ENCODE measurements at places on chromosomes 6 and 20.

DNA sequence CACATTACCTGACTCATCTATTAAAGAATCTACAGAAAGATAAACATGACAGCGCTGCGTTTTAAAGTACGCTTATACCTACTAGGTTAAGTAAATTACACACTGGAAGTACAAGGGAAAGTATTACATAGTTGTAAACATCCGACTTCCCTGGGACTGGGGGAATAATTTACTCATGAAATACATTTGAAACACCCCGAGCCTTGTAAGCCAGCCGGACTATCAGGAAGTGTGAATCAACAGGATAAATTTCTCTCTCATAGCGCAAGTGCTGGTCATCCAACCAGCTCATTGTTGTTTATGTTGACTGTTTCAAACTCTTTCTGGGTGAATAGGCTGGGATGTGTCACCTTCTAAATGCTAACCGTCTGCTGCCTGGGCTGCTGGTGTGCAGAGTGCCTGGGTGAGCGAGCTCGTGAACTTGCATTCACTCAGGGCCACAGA, 4.9 kb downstream of the BMP6 start:
- no peak for DNase-seq

GRCh38 chr20:15889514-15890256, 683.6 kb downstream of the KIF16B start:
- no peak for DNase-seq

GRCh38 chr6:146767632-146768031, 168.9 kb downstream of the ADGB start:
- DNase-seq = no peak

GRCh38 chr6:795046-795685, 102.2 kb upstream of the EXOC2 start:
- no peak for DNase-seq

- DNase-seq = no peak
Observed at GRCh38 chr6:62285612-62286469, at the start of gene KHDRBS2. Gene KHDRBS2 (minus strand): TSS chr6:62286225.

DNA sequence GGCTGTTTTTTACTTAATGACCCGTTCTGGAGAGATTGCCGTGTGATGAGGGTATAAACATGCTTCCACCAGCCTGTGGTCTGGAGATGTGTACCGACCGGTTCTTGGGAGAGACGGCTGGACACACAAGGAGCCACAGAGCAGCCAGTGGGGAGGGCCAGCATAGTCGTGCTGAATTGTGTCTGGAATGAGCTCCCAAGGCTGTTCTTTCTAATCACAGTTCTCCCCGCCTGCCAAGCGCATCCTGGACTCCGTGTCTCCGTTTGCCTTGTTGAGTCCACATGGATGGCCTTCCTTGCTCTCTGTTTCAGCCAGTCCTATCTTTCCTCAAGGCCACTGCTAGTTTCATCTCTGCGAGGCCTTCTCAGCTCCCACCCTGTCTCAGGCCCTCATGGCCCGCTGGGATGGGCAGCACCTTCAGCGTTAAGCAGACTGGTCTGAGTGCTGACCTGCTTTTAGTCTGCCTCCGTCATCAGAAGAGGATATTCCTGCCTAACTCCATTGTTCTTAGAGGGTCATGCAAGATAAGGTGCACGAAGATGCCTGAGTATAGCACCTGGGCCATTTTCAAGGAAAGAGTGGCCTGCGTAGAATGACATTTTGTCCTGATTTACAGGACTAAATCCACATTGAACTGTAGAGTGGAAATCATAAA, 20.6 kb downstream of the MANBAL start:
- DNase-seq = no peak

DNA sequence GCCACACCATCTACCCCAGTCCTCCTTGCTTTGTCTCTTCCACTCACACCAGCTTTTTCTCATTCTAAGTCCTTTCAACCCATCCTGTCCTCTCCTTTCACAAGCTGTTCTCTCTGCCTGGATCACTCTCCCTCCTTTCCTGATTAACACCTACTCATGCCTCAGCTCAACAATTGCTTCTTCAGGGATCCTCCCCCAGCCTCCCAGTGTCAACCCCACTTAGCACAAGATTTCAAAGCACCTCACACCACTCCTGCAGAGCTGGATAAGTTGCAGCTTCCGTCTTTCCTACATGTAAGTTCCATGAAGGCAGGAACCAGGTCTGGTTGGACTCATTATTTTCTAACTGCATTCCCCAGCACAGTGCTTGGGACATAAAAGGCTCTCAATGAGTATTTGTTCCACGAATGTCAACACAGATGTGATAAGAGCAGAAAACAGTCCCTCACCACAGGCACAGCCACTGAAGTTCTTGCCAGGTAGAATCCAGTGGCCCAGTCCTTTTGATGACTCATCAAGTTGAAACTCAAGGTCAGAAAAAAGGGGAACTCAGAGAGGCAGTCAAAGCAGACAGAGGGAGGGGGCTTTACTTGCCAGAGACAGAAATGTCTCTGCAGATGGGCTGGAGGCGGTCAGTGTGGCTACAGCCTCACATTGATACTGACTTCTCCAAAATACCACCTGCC, 193.4 kb upstream of the PRDM1 start:
- DNase-seq = no peak

- DNase-seq = no peak
Observed at GRCh38 chr6:41929924-41930323, 8.6 kb downstream of the BYSL start.

DNA sequence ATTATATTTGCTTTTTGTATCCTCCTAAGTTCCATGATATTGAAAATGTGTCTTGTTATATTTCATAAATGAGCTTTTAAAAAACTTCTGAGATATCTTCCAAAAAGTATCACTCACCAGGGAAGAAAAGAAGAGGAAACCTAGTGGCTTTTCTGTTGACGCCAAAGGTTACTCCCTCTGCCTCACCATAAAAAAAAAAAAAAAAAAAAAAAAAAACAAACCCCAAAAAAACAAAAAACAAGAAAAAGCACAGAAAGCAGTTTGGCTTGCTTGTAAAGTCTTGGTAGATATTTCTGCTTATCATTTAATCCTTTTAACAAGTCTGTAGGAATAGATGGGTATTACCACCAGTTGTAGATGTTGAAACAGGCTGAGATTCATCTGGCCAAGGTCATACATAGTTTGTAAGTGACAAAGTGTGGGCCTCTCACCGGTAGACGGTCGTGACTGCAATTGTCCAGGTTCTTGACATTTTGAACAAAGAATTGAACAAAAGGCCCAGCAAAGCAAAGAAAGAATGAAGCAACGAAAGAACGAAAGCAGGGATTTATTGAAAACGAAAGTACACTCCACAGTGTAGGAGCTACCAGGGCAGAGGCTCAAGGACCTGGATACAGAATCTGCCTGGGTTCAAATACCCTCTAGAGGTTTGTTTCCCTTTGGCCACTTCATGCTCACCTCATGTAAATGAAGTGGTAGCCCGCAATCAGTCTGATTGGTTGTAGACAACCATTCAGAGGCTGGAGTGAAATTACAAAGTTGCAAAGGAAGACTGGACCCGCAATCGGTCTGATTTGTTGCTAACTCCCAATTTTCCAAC, 11.6 kb upstream of the ELOVL5 start:
- no peak for DNase-seq

- DNase-seq = no peak
Observed at GRCh38 chr20:34626992-34627391, 49.9 kb downstream of the PIGU start.

DNA sequence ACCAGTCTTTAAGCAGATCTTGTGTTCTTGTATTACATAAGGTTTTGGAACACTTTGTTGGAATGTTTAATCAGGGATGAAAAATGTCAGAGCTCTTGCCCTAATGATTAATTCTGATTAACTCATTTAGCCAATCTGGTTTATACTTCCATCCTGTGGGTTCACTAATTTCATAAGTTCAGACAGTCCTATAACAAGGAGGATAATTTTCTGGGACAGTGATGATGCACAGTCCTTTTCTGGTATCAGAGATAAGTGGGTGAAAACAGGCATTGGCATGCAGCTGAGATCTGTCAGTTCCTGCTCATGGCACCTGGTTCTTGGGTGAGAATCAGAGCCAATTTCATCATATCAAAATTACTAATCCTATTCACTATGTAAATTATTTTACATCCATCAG, 125.0 kb upstream of the LAMA2 start:
- DNase-seq = no peak

GRCh38 chr6:40803897-40804702, 216.9 kb upstream of the LRFN2 start:
- DNase-seq = no peak

GRCh38 chr20:36644032-36644705, 1.8 kb downstream of the SLA2 start:
- DNase-seq = no peak

DNA sequence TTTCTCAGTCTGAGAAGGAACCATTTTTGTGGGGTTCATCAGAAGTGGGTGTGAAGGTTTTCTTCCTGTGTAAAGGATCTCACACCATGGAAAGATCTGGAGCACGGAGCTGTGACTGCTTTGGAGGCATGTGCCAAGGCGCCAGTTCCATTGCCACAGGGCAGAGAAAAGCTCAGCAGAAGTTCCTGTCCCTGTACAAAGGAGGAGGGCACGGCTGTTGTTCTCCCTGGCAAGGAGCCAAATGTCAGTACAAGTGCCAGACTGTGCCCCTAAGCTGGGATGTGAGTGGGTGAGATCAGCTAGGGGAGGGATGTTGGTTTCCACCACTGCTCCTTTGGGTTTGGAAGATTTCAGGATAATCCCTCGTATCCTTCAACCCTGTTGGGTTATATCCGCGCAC, 117.3 kb downstream of the CRYBG1 start:
- DNase-seq = no peak

DNA sequence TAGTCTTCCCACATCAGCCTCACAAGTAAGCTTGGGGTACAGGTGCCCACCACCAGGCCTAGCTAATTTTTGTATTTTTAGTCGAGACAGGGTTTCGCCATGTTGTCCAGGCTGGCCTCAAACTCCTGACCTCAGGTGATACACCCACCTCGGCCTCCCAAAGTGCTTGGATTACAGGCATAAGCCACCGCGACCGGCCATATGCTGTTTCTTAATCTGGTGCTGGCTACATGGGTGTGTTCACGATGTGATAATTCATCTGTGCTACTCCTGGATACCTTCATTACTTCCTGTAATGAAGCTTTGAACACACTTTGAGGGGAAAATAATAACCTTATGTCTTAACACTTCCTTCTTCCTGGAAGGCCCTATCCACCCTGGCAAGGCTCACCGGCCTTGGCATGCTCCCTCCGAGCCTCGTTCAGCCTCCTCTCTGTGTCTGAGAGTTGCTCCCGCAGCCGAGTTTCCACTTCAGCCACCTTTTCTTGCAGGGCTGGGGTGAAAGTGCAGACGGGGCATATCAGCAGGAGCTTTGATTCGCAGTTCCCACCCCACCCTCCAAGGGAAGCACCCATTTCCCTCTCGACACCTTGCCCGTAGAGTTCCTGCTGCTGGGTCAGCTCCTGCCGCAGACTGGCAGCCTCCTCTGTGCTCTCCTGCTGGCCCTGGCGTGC, 5.6 kb upstream of the PSORS1C2 start:
- no peak for DNase-seq

GRCh38 chr6:124090491-124090890, 286.8 kb downstream of the NKAIN2 start:
- DNase-seq = no peak

GRCh38 chr20:14829906-14830305, 492.5 kb upstream of the FLRT3 start:
- DNase-seq = no peak

DNA sequence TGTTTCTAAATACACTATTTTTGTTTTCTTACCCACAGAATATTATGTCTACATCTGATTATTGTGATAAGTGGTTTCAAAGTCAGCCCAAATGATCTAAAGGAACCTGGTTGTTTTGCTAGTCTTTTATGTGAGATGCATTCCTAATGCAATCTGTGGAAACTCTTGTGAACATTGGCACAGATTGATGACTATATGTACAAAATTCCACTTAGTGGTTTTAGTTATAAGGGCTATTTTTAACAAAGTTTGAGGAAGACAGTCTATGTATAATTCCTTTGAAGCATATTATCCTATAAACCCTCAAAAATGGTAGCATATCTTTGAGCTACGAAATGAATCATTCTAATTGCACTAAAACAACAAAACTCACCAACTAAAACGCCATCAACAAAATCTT, 140.9 kb downstream of the GRIK2 start:
- DNase-seq = no peak

DNA sequence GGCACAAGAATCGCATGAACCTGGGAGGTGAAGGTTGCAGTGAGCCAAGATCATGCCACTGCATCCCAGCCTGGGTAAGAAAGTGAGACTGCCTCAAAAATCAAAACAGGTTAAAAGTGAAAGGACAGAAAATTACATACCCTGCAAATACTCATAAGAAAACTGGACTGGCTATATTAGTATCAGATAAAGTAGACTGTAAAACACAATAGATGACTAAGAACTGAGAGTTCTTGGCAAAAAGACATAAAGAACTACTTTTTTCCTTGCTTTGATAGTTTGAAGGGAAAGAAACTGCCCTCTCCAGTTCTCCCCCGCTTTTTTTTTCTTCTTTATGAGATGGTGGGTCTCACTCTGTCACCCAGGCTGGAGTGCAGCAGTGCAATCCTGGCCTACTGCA, 17.0 kb downstream of the SNX3 start:
- DNase-seq = no peak

DNA sequence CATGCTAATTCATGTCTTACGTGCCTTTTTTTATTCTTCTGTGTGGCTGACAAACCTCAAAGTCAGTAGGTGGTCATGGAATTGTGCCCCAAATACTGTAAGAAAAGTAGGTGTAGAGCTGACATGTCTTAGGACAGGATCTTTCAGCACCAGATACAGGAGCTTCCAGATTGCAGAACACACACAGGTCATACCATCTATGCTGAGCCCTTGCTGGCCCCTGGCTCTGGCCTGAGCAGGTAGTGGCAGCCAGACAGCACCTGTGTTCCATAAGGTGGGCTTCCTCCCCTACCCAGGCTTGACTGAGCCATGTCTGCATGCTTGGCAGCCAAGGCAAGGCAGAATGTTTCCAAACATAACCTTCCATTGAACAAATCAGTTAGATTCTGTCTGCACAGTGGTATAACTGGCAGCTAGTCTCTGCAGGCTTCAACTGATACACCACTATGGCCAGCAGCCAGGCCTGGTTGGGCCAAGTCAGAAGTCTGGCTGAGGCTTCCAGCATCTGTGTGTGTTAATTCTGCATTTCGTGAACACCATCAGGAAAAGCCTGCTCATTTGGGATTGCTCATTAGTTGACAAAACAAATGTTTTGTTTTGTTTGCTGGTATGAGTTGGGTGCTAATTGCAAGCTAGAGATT, 366.5 kb downstream of the FOXA2 start:
- DNase-seq = no peak

DNA sequence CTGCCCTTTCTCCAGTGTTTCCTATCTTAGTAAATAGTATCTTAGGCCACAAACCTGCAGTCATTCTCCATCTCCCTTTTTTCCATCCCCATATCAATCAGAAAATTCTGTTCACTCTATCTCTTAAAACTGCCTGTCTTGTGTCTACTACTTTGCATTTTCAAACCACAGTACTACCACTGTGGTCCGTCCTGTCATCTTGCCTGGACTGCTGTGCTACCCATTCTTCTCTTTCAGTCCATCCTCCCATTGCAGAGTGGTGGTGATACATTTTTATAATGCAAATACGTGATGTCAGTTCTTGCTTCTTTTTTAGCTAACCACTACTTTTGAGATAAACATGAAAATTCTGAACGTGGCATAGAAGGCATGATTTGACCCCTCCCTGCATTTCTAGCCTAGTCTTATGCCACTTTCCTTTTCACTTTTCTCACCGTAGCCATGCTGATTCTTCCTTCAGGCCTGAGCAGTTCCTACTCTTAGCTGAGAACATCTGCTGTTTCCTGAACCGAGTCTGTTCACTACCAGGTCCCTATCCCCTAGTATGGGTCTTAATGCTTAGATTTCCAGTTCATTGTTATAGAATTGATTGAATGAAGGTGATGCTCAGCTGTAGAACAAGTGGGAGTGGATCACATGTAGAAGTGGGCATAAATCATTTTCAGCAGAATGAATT, 13.8 kb downstream of the TBPL1 start:
- DNase-seq = no peak
